ENCODE measurements at places on chromosomes 16 and 17.
A peak's percentile ranks its signal among the peaks of the same experiment; 100 is the strongest.

DNA sequence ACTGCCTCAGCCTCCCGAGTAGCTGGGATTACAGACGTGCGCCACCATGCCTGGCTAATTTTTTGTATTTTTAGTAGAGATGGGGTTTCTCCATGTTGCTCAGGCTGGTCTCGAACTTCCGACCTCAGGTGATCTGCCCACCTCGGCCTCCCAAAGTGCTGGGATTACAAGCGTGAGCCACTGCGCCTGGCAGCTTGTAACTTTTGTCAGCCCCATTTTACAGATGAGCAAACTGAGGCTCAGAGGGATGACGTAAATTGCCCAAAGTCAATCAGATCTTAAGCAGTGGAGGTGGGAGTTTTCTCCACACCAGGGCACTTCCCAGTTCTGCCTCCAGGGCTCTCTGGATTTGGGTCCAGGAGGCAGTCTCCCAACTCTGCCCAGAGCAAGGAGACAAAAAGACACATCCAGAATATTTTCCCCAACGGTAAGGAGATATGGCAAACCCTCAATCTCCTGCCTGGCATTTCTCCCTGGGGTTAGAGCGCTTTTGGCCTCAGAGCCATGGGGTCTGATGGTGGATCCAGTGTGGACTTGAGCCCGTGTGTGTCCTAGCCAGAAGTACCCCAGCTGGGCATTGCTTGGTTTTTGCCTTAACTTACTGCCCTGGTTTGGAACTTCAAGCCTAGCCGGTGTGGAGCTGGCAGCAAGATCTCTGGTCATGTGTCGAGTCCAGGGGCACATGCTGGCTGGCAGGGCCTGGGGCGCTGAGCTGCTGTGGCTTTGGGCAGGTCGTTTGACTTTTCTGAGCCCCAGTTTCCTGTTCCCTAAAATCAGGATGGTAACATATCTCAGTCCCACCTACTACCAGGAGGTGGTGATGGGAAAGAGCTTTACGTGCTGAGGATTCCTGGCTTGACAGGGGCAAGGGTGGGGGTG is 3.4 kb downstream of the ADAM11 start:
- no peak for DNase-seq

- no peak for DNase-seq
These were observed 35.4 kb downstream of the SLC6A4 start for GRCh38 chr17:30200106-30200505.

DNA sequence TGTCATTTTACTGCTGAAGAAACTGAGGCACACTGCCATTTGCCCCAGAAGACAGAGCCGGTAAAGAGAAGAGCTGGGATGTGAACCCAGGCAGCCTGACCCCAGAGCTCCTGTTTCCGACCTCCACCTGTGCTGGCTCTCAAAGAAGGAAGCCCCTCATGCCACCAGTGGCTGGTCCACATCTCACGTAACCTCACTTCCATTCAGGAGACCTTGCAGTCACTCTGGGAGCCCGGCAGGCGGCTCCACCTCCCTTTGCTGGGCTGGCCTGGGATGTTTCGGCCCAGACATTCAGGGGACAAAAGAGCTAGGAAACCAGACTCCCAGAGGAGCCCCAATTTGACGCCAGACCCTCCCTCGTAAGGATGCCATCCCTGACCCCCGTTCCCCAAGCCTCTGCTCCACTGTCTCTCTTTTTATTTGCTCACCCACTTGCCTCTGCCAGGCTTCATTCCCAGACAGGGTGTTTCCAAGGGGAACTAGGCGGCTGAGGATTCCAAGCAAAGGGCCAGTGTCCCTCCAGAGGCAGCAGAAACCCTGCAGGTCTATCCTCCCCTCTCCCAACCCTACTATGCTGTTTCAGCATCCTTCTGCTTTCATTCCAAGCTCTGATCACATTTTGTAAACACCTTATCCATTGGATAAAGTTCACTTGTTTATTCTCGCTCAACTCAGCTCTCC is 2.8 kb downstream of the TAF1C start:
- no peak for DNase-seq

GRCh38 chr17:4110152-4110551 is 32.7 kb downstream of the ZZEF1 start:
- DNase-seq, result no peak

GRCh38 chr17:3896108-3896967 is 3.5 kb upstream of the CAMKK1 start:
- no peak for DNase-seq

DNA sequence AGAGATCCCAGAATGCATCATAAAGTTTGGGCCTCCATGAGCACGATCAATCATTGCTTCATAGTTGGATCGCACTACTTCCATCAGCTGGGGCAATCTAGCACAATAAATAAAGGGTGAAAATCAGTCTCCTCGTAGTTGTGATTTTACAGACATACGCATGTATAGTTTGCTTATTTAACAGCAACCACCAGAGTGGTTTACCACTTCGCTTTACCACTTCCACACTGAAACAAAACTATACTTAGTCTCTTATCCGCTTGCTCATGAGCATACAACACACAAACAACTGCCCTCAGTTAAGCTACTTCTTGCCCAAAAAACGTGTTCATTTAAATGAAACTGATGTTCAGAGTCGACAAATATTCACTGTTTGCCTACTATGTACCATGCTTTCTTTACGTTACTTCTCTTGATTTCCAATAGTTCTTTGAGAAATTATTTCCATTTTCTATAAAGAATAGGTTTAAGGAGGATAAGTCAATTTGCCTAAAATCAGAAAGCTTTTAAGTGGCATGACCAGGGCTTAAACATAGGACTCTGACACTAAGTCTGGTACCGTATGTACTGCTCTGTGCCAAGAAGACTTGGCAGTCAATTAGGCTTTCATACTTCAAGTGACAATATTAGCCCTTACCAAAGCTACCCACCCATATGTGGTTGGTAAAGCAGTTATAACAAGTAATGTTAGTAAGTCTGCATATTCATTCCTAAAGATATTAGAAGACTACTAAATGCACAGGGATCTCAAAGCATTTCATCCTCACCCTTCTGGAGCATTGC is 22.0 kb downstream of the SETD6 start:
- DNase-seq, result no peak

DNA sequence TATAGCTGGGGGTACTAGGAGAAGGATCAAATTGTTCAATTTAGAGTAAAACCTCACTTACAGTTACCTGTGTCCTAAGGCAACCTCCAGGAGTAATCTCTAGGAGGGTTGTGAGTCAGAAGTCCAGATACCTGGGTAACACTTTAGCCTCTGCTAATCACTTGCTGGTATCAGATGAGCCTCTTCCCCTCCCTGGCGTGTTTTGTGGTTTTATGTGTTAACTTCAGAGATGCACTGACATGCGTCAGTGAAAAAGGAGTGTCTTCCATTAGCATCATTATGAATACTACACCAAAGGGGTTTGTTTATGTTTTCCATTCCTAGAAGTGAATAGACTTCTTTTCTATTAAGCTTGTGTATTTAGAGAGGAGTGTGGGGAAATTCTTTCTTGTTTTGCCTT is 208.2 kb downstream of the FTO start:
- DNase-seq, result no peak

DNA sequence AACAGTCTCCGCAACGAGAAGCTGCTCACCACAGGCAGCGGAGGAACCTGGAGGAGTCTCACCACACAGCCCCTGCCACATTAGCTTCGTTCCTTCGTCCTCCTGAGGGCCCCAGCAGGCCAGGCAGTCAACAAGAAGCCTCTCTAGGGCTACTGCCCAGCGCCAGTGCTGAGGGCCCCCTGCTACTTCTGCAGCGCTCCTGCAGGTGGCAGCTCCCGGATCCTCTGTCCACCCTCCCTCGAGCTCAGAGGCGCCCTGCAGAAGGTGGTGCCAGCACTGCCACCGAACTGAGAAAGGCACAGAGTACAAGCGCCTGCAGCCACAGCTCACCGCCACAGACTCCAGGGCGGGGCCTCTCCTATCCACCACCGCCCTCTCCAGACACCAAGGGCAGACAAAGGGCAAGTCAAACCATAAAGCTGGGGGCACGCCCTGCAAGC is 27.3 kb downstream of the KDM8 start:
- DNase-seq, result no peak

GRCh38 chr17:8056232-8056975 is 17.5 kb downstream of the ALOX15B start:
- no peak for DNase-seq

GRCh38 chr17:17186051-17186450 is 20.1 kb downstream of the PLD6 start:
- DNase-seq, result no peak

DNA sequence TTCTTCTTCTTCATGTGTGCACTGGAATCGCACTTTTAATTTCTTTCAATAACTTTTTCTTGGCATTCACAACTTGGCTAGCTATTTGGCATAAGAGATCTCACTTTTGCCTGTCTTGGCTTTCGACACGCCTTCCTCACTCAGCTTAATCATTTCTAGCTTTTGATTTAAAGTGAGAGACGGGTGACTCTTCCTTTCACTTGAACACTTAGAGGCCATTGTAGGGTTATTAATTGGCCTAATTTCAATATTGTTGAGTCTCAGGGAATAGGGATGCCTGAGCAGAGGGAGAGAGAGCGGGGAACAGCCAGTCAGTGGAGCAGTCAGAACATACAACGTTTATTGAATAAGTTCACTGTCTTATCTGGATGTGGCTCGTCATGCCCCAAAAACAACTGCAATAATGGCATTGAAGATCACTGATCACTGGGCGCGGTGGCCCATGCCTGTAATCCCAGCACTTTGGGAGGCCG is 200.3 kb downstream of the SEC14L1 start:
- DNase-seq, result no peak

GRCh38 chr17:48540213-48540612 is 4.7 kb downstream of the HOXB2 start:
- no peak for DNase-seq

GRCh38 chr17:45170280-45170930 is 8.7 kb downstream of the HEXIM2 start:
- no peak for DNase-seq

DNA sequence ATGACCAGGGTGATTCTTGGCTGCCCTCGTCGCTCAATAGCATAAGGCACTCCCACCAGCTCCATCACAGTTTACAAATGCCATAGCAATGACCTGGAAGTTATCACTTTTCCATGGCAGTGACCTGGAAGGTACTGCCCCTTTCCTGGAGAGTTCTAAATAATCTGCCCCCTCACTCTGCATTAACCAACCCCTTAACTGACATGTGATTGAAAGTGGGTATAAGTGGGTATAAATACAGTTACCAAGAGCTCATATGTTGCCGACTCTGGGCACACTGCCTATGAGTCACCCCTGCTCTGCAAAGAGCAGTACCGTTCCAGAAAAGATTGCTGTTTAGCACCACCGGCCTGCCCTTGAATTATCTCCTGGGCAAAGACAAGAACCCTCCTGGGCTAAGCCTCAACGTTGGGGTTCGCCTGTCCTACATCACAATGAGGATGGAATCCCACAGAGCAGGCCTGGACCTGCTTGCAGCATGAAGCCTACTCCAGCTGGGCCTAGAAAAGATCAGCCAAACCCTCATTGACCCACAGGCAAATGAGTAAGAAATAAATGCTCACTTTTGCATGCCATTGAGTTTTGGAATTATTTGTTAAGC is 95.2 kb upstream of the SEC14L1 start:
- no peak for DNase-seq

GRCh38 chr16:55912022-55912421 is 36.8 kb upstream of the CES5A start:
- no peak for DNase-seq

DNA sequence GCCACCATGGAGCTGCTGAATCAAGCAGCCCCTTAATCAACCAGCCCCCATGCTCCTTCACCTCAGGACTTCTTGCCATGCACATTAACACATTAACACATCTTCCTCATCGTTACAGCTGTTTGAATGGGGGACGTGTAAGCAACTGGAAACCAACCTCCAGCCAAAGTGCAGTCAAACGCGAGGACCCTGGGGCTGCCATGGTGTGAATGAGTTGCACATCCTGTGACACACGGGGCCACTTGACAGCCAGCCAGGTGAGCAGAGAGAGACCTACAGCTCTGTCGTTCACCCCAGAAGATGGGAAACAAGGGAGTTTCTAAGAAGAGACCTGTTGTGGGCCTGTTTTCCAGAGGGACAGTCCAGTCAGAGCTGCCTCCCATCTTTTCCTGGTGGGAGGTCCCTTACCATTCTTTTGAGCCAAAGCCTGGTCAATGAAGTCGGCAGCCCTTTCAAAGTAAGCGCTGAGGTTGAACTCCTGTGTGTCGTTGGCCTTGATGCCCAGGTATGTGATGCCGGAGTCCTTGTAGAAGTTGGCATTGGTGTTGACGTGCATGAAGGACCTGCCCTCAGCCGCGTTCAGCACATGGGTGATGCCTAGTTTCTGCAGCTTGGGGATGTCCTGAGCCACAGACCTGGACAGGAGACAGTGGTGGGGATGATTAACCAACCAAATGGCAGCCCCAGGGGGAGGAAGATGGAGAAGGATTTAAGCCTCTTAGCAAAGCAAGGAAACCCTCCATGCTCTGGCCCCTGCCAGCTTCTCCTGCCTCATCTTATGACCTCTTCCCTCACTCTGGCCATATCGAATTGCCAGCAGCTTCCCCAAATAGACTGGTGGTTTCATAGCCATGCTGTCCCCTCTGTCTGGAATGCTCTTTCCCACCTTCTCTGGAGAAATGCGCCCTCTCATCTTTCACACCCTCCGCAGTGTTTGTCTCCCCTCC is 4.2 kb downstream of the DUSP3 start:
- DNase-seq, result no peak

- no peak for DNase-seq
These were observed 16.7 kb downstream of the EPOP start for GRCh38 chr17:38657824-38658740.

GRCh38 chr17:51046046-51046445 is 74.6 kb downstream of the SPAG9 start:
- DNase-seq, result peak; percentile 45

DNA sequence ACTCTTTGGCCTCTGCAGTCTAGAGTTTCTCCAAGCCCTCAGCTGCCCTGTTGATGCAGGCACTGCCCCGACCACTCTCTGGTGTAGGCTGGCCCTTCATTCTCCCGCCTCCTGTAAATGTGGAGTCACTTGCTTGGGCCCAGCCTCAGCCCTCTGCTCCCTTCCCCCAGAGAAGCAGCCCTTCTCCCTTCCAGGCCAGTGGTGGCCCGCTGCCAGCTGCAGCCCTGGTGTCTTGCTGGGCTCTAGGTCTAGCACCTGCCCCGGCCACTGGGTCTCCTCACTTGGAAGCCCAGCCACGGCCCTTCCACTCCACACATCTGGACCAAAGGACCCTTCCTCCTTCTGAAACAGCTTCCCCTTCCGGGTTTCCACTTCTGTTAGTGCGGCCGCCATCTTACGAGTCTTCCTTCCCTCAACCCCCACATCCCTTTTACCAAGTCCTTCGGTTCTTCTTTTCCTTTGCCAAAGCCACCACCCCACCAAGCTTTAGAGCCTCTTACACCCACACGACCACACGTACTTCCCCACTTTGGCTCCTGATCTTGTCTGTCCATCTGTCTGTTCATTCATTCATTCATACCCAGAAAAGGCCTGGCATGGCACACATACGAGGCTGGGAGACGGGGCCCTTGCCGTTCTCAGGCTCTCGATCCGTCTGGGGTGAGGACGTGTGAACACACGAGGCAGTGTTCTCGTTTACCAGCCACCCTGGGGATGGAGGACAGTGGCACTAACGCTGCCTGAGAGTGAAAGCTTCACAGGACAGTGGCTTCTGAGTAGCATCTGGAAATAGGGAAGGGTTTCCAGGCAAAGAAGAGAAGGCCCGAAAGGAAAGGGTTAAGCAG is 68.0 kb downstream of the ABR start:
- no peak for DNase-seq

- no peak for DNase-seq
These were observed 970.3 kb upstream of the RBFOX1 start for GRCh38 chr16:6362321-6362720.
